NCI-H526 treated with DMSO at 0.1 percent for 48 hours (cell line): ENCODE measurements at places on chromosomes 6 and 20.

DNA sequence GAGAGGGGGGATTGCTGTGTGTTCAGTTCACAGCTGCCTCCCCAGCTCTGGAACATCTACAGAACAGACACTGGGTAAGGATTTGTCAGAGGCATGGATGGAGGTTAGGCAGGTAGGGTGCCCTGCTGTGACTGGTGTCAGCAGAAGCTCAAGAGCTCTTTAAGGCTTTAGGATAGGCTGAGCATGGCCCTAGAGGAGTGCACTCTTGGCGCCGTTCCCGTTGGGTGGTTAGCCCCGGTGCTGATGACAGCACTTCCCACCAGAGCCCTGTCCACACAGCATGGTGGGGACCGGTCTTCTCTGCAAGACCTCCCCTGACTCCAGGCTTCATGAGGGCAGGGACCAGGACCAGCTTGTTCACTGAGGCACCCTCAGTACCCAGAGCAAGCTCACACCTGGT, 262.0 kb downstream of the BMP7 start:
- no peak for DNase-seq

GRCh38 chr20:62726716-62727583, 18.3 kb downstream of the NTSR1 start:
- no peak for DNase-seq

- no peak for DNase-seq
These were observed 61.1 kb downstream of the NFATC2 start for GRCh38 chr20:51481341-51481914.

DNA sequence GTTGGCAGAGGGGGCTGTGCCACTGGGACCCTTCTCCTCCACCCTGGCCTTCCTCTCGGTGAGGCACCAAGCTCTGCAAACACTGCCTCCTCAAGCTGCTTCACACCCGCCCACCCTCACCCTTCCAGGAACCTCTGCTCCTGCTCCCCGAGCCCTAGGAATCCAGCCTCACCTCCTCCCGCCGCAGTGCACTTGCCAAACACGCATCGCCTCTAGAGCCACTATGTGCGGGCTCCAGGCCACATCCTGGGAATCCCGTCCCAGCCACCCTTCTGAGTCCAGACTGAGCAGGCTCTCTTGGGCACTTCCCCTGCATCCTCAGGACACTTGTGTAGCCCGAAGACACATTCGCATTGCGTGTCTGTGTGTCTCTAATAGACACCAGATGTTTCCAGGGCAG, 18.5 kb downstream of the PSMG4 start:
- no peak for DNase-seq

- no peak for DNase-seq
These were observed 374.8 kb downstream of the LMBRD1 start for GRCh38 chr6:69422020-69422419.

GRCh38 chr6:44260011-44260410, 2.7 kb upstream of the SLC35B2 start:
- DNase-seq: no peak

GRCh38 chr6:18893540-18894269, 506.6 kb downstream of the RNF144B start:
- no peak for DNase-seq

- no peak for DNase-seq
These were observed 911.0 kb upstream of the CITED2 start for GRCh38 chr6:140285471-140285870.

DNA sequence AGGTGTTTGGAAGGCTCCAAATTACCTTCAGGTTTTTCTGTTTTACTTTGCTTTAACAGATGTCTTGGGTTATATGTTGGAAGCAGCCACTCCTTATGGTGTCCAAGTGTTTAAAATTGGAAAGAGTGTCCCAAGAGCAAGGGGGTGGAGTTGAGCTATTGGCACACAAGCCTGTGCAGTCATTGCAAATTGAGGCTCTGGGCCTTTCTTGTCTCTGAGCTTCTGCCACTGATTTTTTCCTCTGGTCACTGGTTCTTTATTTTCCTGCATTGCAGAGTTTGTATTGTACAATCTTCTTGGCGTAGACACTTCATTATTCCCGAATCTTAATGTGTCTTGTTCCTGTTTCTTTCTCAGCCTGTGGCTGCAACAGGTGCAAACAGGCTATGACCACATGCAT, 598.8 kb downstream of the RNF144B start:
- DNase-seq: no peak

DNA sequence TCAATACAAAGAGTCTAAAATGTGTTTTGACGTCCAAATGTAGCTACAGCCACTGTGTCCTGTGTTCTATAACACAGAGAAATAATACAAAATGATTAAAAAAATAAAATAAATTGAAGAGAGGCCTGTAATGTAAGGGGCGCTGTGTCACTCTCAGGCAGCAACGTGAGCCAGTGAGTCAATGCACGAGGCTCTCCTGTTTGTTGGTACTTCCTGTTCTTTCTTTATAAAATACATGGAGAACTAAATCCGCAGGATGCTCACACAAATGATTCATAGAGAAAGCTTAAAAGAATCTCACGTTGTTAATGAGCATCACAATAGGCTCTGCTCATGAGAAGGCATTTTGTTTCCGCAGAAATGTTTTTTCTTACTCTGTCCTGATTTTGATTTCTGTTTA, 635.0 kb upstream of the AGPAT4 start:
- DNase-seq: no peak

DNA sequence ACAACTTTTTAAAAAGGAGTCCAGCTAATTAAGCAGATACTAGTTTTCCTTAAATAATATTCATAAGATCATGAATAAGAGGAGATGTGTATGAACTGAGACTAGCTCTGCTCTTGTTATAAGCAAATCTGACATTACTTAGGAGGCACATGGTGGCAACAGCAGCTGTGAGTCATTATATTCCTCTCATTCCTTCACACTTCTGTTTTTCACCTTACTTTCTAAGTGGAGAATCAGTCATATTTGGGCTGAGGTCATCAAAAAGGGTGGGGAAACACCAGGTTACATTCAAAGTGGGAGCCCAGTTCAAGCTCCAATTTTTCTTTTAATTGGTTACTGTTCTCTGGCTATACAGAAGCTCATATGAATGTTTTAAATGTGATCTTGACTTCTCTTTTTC, 6.0 kb upstream of the RIPPLY2 start:
- DNase-seq: no peak

GRCh38 chr6:137210903-137211302, 8.3 kb downstream of the IFNGR1 start:
- DNase-seq: no peak

DNA sequence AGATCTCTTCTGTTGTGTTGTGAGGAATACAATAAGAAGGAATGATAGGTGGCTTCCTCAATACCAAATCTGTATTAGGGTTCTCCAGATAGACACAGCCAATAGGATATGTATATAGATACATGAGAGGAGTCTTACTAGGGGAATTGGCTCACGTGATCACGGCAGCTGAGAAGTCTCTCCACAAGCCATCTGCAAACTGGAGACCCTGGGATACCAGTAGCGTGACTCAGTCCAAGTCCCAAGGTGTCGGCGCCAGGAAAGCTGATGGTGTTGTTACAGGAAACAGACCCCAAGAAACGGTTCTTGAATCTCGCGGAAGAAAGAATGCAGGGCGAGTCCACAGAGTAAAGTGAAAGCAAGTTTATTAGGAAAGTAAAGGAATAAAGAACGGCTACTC, 61.4 kb downstream of the SYTL3 start:
- DNase-seq: no peak

- no peak for DNase-seq
These were observed 2.5 kb upstream of the TMEM14C start for GRCh38 chr6:10720265-10720959.

DNA sequence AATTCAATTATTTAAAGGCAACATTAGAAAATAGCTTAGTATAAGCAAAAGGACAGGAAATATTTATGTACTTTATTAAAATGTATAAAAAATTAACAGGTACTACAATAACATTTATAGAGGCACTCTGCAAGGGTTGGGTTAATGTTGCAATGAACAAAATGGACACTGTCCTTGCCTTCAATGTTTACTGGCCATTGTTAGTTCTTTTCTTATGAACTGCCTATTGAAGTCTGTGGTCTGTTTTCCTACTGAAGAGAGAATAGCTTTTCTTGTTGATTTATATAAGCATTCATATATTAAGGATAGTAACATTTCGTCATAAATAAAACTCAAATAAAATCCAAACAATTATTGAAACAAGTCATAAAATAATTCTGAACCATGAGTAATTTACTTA, 135.3 kb upstream of the BEND6 start:
- DNase-seq: no peak

GRCh38 chr6:15517600-15517999, 145.2 kb downstream of the DTNBP1 start:
- DNase-seq: no peak

DNA sequence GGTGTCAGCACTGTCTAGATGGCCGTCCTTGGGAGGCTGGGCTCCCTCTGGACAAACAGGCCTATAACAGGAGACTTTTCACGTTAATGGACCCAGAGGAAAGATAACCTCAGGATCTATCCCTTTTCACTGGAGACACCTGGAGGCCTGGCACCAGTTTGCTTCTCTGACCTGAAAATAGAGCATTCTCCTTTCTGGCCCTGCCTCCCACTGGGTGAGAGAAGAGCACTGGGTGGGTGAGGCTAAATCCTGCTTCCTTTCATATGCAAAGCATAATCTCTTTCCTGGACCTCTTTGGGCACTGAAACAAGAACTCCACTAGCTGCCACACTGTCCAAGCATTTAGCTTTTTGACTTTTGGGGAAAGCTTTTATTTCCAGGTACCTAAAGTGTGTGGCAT, 78.3 kb downstream of the FOXO3 start:
- no peak for DNase-seq

GRCh38 chr6:131293472-131293911, 158.2 kb downstream of the AKAP7 start:
- DNase-seq: no peak

- DNase-seq: no peak
These were observed 3.2 kb upstream of the NCR2 start for GRCh38 chr6:41332241-41332640.

DNA sequence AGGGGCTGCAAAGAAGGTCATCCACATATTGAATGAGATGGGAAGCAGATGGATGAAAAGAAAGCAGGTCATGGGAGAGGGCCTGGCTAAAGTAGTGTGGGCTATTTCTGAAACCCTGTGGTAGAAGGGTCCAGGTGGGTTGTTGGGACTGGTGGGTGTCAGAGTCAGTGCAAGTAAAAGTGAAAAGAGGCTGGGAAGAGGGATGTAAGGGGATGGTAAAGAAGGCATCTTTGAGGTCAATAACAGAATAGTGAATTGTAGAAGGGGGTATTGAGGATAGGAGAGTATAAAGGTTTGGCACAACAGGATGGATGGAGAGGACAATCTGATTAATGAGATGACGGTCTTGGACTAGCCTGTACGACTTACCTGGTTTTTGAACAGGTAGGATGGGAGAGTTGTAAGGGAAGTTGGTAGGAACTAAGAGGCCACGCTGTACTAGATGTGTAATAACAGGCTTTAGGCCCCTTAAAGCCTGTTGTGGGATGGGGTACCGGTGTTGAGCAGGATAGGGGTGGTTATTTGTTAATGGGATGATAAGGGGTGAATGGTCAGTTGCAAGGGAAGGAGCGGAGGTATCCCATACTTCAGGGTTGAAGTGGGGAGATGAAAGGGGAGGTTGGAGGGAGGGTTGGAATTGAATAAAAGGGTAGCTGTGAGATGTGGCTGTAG, 748.9 kb upstream of the ADGRB3 start:
- no peak for DNase-seq

GRCh38 chr6:112232845-112233256, 21.5 kb downstream of the LAMA4 start:
- DNase-seq: no peak

DNA sequence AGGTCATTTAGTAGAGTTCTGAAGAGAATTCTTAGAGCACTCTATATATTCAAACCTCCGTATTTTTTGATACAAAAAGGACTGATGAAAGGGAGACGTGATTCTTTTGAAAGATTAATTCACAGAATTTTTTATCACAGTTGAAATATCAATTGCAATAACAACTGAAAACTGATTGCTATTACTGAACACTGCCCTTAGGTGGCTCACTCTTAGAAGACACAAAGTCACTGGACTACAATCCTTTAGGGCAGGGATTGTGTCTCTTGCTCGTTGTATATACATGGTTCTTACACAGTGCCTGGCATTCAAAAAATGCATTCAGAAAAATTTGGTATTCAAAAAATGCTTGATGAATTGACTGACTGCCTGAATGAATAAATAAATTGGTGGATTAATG, 17.1 kb upstream of the CALHM6 start:
- no peak for DNase-seq

GRCh38 chr6:111767752-111768430, 105.4 kb downstream of the FYN start:
- no peak for DNase-seq

GRCh38 chr6:16966791-16967469, 134.9 kb upstream of the STMND1 start:
- no peak for DNase-seq

GRCh38 chr20:588476-588875, 21.6 kb downstream of the TCF15 start:
- no peak for DNase-seq

DNA sequence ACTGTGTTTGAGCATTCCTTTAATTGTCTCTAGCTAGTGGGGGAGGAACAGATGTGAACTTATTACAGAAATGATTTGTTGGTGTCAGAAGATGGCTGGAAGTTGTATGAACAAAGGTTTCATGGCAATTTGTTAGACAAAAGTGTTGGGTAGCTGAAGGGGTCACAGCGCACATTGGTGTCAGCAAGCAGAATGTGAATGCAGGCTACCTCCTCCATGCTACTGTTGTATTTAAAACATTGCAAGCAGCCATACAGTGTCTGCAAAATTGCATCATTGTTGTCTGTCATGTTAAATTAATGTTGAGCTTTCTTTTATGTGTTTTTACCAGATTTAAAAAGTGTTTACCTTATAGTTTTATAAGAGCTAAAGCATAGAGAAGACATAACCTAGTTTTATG, 6.2 kb downstream of the LRRC1 start:
- no peak for DNase-seq

GRCh38 chr6:100880149-100880852, 828 bp downstream of the ASCC3 start:
- peak; percentile 55 for DNase-seq

DNA sequence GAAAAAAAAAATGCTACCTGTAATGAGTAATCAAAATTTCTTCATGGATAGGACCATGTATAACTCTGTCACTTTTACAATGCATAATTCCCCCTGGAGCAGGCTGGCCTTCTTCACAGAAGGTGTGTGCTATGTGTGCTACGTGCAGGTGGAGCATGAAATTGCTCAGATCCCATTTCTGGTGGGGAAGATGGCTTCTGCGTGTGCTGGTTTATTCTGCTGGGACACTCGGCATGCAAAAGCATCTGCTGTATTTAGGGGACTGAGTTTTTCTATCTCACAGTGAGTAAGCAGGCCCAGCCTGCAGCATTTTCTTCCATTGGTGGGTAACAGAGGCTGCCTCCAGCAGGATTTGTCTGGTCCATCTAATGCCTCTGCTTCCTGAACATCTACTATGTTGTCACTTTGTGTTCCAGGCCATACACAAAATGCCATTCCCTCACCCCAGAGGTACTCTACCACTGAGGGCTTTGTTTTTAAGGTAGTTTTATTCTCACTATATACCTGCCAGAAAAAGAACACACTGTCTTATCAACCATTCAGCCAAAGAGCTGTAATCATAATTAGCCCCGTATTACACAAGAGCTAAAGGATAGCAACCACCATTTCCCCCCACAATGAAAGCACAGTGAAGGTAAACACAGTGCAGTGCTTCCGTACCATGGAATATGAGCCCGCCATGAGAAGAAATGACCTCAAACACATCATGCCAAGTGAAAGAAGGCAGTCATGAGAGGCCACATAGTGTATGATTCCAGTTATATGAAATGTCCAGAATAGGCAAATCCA, 62.4 kb downstream of the SYNDIG1 start:
- no peak for DNase-seq

- DNase-seq: peak; percentile 81
These were observed at the start of gene NFKBIE for GRCh38 chr6:44265007-44265721. Gene NFKBIE, minus strand, starts transcription at chr6:44265551. Its CDS starts 205 bp downstream, at chr6:44265346.

GRCh38 chr6:64817525-64817924, 889.5 kb downstream of the EYS start:
- no peak for DNase-seq
